Left ventricle myocardium inferior (tissue), 1 donor: ENCODE measurements at places on chromosomes 1 and 21. TPM values are rescaled to one million over a fixed set of nuclear protein-coding genes. Genes with fewer than 3 reads are reported as not detected.

The TCHHL1 gene
- not detected for total RNA-seq

The PCNT gene
- total RNA-seq = 36.3 TPM

The CRNN gene
- not detected for total RNA-seq

The FMN2 gene
- total RNA-seq = not detected
